Activated T-cell treated with anti-CD3 and anti-CD28 coated beads, Interleukin-2, amount 50 U/mL, for 72 hours (primary cell): ENCODE measurements at places on chromosomes 11 and 22.

GRCh38 chr11:128299132-128299726 is 288.1 kb downstream of the ETS1 start:
- no peak for DNase-seq

- no peak for DNase-seq
Observed at GRCh38 chr11:65141896-65142494, 7.7 kb upstream of the SYVN1 start.

- peak; percentile 23 for DNase-seq
Observed at GRCh38 chr11:77039491-77040400, 5.5 kb downstream of the B3GNT6 start.

DNA sequence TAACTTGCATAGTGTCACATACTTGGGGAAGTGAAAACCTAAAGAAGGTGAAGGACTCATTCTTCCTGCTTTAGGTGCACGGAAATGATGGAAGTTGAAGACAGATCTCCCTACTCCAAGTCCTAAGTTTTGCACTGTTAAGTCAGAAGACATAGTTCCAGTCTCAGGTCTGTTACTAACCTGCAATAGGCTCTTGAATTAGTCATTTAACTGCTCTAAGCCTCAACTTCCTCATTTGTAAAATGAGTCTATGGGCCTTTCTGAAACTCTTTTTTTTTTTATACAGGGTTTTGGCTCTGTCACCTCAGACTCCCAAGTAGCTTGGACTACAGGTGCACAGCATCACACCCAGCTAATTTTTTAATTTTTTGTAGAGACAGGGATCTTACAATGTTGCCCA is 30.8 kb upstream of the POU2AF1 start:
- DNase-seq = no peak

GRCh38 chr11:67351275-67352005 is 1.9 kb downstream of the POLD4 start:
- peak; percentile 60 for DNase-seq
